ENCODE measurements at places on chromosomes 2 and 18.

GRCh38 chr18:58102018-58102417 is 58.0 kb downstream of the NEDD4L start:
- no peak for DNase-seq

DNA sequence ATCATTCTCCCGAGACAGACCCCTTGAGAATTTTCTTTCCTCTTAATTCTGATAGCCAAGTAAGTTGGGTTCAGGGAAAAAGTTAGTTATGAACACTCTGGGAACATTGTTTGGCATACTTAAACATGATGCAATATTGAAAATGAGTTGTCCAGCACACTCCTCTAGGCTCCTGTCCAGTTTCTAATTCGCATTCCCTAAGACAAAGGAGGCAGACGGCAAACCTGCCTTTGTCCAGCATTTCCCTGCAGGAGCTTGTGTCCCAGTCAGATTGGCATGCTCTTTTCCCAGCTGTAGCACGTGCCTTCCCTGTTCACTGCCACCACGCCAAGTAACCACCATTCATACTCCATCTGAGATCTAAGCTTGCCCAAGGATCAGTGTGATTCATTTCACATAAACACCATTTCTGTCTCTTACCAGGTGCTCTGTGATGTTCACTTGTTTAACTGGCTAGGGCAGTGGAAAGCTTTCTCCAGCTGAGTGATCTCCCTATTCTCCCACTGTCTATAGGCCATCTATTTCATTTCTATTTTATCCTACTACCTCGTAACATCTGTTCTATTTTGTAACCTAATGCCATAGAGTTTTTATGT is 150.0 kb upstream of the EPB41L3 start:
- no peak for DNase-seq

DNA sequence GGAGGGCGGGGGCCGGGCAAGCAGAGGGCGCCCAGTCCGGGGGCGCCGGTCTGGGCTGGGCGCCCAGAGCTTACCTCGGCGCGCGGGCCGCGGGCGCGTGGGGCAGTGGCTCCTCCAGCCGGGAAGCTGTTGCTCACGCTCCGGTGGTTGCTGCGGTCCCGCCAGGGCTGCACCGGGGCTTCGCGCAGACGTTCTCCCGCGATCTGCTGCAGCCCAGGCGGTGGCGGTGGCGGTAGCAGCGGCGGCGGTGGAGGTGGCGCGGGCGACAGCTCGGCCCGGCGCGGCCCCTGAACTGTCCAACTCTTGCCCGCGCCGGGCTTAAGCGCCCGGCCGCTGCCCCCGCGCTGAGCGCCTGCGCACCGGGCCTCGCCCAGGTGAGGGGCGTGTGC is 391 bp downstream of the ZNF385B start:
- peak; percentile 77 for DNase-seq

GRCh38 chr2:99555404-99555803 is 65.6 kb upstream of the REV1 start:
- DNase-seq: no peak

DNA sequence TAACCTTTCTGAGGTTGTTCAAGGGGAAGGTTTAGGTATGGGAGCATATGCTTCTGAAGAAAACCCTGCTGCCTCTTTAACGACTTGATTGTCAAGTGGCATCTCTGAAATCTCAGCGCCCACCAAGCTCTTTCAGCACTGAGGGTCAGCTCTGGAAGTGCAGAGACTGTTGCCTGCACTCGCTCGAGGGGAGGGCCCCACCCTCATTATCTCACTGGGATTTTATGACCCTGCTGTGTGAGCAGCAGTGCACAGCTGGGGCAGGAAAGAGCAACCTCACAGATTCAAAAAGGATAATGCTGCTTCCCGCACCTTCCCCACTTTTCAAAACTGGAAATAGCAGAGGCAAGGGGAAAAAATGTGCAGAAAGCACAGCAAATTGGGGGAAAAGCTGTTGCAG is 56.9 kb upstream of the SPRED2 start:
- DNase-seq: no peak

- no peak for DNase-seq
Observed at GRCh38 chr18:48855422-48856377, 95.1 kb downstream of the SMAD7 start.

- DNase-seq: no peak
Observed at GRCh38 chr2:149101818-149102217, 63.3 kb downstream of the LYPD6B start.

DNA sequence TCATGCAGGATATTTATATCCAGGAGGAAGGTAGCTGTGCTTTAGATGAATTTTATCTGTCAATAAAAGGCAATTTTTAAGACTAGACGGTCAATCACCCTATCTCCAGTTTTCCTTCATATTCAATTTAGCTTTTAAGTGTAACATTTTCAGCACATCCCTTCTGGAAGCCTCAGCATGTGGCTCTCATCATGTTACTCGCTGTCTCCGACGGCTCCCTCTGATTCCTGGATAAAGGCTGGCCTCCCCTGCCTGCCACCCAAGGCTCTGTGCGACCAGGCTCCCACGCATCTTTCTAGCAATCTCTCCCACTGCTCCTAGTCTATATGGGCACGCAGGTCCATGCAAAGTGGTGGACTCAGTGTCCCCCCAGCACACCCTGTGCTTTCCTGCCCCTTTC is 84.5 kb downstream of the MEP1B start:
- DNase-seq: no peak

- DNase-seq: no peak
Observed at GRCh38 chr2:57886161-57886786, 160.3 kb upstream of the VRK2 start.

DNA sequence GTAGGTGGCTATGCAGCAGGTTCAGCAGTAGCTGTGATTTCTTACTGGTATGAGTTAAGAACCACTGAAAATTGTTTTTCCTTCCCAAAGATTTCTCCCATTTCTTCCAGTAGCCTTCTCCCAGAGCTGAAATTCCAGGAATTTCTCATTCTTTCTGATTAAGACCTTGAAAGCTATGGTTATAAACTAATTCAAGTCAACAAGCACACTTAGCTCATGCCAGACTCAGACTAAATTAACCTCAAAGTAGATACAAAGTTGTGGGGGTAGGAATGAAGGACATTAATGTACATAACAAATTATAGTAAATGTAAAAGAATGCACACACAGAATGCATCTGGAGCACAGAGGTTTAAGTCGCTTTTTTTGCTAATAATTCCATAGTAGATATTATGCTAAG is 103.6 kb upstream of the SOX11 start:
- no peak for DNase-seq

GRCh38 chr2:215930505-215931253 is 82.7 kb downstream of the MREG start:
- no peak for DNase-seq

GRCh38 chr2:54609241-54609640 is 114.2 kb upstream of the EML6 start:
- no peak for DNase-seq

- peak; percentile 95 for DNase-seq
Observed at GRCh38 chr2:128318776-128319464, at the start of gene HS6ST1. TSS of gene HS6ST1 (minus strand) at chr2:128318868. CDS start at chr2:128318563, 305 bp downstream.

- DNase-seq: peak; percentile 73
Observed at GRCh38 chr18:41745166-41746049, 209.6 kb upstream of the PIK3C3 start.

GRCh38 chr2:232363784-232364615 is 14.6 kb upstream of the ALPP start:
- peak; percentile 34 for DNase-seq

DNA sequence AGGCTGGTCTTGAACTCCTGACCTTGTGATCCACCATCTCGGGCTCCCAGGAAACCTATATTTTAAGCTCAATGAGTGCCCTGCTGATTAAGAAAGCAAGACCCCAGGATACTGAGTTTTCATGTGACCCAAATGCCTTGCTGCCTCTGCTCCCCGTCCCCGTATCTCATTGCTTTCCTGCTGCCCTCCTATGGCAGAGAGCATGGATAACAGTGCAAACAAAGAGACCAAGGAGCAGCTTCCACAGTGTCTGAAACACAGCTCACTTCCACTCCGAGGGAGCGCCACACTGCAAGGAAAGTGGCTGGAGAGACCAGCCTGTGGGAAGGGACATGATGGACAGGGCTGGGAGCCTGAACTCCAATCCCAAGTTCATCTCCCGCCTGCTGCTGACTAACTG is 246.8 kb downstream of the TMEM182 start:
- peak; percentile 23 for DNase-seq

DNA sequence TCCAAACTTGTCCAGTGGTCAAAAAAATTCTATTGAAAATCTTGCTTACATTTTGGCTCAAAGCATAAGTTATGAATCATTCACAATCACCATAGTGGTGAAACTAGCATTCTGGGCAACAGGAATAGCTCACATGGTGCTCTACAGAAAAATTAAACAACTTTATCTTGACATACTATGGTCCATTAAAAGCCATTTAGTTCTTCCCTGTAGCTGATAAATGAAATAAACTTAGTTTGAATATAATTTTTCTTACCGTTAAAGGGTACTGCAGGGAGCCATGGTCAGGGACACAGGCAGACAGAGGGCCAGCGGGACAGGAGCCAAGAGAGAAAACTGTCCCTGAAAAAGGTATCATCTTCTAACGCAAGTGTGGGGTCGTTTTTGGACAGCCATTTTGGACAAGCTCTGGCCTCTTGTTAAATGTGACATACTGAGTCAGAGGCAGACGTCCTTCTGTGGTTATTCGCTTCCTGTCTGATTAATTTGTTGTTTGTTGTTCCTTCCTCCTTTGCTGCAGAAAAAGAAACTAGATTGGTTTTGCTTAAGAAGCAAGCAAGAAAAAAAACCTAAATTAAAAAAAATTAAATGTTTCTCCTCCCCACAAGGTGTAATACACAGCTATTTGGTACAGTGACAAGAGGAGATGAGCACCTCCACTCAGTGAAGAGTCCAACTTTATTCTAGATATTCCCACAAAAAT is at the start of gene WIPF1:
Gene WIPF1, minus strand, starts transcription at position 460 of the 703 bp plus-strand sequence. CDS start 12,231 bp downstream, outside the sequence.
- no peak for DNase-seq

DNA sequence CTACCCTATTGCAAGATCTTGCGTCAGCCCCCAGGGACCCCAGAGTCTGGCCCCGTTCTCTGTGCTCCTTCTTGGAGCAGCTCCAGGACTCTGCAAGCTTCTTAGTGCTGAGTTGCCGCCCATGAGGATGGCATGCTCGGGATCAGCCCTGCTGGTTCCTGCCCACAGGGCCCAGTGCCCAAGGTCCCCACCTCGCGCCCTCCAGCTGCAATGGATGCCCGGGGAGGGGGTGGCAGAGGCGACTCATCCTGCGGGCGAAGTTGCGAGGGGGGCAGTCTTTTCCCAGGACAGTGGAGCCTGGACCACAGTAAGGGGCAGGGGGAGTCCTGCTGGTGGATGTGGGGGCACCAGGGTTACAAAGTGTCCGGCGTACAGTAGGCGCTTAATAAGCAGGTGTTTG is 261.9 kb downstream of the BCL2 start:
- no peak for DNase-seq

DNA sequence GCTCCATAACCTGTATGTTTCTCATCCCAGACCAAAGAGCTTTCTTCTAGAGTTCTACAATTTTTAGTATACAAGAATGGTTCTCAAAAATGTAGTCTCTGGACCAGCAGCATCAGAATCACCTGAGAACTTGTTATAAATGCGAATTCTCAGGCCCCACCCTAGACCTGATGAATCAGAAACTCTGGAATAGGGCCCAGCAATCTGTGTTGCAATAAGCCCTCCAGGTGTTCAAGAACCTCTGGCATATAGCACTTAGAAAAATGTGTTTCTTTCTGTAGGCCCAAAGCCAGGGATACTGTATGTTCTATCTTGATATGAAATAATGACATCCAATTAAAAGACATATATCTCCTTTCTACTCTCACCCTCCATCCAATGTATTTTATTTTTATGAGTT is 10.4 kb downstream of the PAIP2B start:
- DNase-seq: no peak

GRCh38 chr2:111535404-111535803 is 348.6 kb downstream of the ANAPC1 start:
- no peak for DNase-seq

- no peak for DNase-seq
Observed at GRCh38 chr2:191835539-191836350, 11.1 kb downstream of the CAVIN2 start.

GRCh38 chr2:156115338-156115737 is 217.2 kb downstream of the NR4A2 start:
- no peak for DNase-seq

- DNase-seq: no peak
Observed at GRCh38 chr2:216992056-216992675, 132.3 kb upstream of the TNP1 start.

GRCh38 chr2:217387776-217388387 is 528.0 kb upstream of the TNP1 start:
- DNase-seq: no peak

DNA sequence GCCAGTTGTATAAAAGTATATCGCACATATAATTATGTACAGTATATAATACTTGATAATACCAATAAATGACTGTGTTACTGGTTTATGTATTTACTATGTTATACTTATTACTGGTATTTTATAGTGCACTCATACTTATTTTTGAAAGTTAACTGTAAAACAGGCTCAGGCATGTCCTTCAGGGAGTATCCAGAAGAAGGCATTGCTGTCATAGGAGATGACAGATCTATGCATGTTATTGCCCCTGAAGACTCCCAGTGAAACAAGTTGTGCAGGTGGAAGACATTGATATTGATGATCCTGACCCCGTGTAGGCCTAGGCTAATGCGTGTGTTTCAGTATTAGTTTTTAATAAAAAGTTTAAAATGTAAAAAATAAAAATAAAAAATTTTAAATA is 20.3 kb upstream of the ASXL3 start:
- no peak for DNase-seq

DNA sequence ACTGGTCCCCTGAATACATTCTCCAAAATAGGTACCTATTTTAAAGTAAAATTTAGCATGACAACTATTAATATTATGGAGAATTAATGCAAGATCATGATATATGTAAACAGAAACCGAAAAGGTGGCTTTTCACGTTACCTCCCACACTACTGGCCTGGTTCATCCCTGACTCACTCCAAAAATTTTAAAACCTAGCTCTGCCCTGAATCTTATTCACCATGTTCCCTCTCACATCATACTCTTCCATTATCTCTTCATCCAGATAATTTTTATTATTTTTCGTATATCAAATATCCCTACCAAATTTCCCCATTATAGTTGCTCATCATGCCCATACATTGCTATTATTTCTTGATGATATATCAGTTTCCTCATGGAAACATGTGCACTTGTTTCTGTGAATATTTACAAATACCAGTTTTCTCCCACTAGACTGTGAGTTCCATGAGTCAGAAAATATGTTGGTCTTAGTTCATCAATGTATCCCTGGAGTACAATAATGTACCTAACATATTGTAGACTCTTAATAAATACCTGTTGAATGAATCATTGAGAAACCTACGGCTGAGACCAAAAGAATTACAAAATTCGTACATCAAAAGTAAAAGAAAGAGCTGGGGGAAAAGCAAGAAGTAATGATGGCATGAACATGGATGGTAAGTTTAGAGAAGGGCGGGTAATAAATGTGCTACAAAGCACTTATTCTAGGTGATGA is 360.1 kb upstream of the CHAC2 start:
- no peak for DNase-seq

DNA sequence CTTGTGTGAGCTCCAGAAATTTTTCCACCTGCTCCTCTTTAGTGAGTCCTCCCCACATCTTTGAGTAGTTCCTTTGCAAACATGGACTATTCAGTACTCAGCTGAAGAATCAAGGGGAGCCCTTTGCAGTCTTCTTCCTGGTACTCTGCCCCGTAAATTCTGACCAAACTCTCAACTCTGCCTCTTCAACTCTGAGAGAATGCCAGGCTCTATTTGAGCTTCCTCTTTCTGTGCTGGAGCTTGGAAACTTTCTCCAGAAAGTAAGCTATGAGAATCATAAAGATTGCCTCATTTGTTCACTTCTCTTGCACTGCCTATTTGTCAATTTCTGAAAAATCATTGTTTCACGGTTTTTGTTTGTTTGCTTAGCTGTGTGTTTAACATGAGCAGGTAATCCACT is 7.4 kb upstream of the STAT4 start:
- DNase-seq: no peak

Measured in H1 (cell line).